ENCODE measurements at places on chromosomes 7 and 10.

DNA sequence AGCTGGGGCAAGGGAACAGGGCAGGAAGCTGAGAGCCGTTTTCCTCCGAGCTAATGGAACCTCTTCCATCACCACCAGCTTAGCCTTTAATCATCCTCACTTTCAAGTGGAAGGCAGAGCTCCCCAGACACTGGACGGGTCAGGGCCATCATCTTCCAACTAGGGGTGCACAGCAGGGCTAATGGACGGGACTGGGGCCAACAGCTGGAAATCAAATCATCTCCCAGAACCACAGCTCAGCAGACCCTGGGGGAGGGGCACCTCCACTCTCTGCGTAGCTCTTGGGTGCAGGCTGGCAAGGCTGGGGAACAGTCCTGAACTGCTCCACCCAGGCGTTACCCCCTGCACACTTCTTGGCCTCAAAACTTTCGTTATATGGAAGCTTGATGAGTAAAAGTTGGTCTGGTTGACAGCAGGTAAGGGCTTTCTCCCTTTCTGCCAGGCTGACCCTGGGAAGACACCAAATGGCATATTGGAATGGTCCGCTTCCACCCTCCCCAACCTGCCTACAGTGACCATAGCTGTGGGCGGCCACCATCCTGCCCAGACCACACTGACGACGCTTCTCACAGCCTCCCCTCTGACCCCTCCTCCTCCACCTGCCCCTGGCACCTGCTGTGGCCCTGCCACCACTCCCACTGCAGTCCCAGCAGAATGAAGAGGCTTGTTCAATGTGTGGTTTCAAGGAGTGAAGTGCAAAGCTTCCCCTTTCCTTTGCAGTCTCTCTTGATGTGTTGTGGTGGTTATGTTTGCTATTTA is 51.7 kb upstream of the RET start:
- no peak for DNase-seq

- DNase-seq = no peak
Observed at GRCh38 chr10:63798599-63799498, 277.6 kb downstream of the REEP3 start.

DNA sequence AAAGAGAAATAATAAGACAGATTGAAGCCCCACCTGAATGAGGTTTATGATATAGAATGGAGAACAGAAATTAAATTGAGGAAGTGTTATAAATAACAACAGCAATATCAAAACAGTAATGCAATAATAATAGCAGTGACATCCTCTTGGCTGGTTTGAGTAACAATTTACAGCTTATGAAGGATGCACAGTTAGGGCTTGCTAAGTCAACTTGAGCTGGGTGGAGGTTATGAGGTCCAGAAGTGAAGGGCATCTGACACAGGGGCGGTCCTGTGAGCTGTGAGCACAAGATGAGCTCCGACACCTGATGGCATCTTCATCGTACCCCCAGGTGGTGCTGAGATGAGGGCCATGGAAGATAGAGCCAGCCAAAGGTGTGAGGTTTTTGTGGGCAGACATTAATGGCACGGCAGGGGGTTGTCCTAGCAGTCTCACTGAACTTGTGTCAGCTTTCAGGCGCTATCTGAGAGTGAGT is 30.5 kb downstream of the ARHGAP22 start:
- DNase-seq = no peak

DNA sequence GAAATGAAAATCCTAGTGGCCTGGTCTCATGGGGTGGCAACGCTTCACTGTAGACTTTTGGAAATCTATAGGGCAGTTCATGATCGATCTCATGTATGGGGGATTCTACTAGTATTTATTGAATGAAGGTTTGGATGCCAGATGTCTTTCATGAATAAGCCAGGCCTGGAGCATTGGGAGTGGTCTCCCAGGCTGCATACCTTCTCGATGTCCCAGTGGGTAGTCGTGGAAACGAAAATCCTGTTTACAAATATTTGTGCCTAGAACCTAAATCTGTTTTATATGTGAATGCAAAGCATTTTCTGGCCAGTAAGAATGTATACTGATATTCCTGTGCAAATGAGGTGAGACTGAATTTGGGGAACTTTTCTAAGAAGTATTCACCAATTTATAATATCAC is 105.0 kb upstream of the C1QL3 start:
- no peak for DNase-seq

GRCh38 chr7:135246191-135246825 is 12.7 kb downstream of the STRA8 start:
- DNase-seq = no peak
